Heart left ventricle (tissue), 16 donors: ENCODE measurements at places on chromosomes 7 and 10. TPM values are rescaled to one million over a fixed set of nuclear protein-coding genes. Genes with fewer than 3 reads are reported as not detected.

- DNase-seq = no peak
- no peaks in the 10 kb centered on the region for H3K4me1 ChIP-seq
- H3K4me3 ChIP-seq = no peak overlapping the region
Observed at GRCh38 chr7:121475806-121476205, 79.7 kb upstream of the FAM3C start.

GRCh38 chr7:21912305-21912704 lies 33.4 kb downstream of the CDCA7L start:
- H3K4me1 ChIP-seq = peaks cover 58% of the 10 kb centered on the region
- H3K27me3 ChIP-seq = no peaks in the 10 kb centered on the region
- peak overlapping the region; percentile 33 for H3K27ac ChIP-seq

DNA sequence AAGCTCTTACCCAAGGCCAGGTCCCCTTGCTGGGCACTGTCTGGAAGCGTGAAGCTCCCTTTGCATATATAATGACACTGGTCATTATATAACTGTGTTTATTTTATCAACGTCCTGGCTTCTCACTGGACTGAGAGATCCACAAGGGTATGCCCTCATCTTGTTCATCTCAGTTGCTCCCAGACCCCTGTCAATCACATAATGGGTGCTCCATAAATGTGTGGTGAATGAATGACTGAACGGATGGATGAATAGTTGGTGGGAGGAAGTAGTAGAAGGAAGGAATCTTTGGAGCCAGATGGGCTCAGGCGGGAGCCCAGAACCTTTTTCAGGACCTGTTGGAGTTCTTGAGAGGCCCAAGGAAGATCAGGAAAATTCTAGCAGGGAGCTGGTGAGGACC lies 7.7 kb upstream of the SFRP5 start:
- H3K36me3 ChIP-seq = no peaks in the 10 kb centered on the region
- H3K27me3 ChIP-seq = no peaks in the 10 kb centered on the region
- DNase-seq = no peak
- H3K4me1 ChIP-seq = peaks cover 16% of the 10 kb centered on the region
- no peak overlapping the region for H3K27ac ChIP-seq

The HOXA6 gene
- not detected for total RNA-seq

The MMD2 gene
- not detected for total RNA-seq

DNA sequence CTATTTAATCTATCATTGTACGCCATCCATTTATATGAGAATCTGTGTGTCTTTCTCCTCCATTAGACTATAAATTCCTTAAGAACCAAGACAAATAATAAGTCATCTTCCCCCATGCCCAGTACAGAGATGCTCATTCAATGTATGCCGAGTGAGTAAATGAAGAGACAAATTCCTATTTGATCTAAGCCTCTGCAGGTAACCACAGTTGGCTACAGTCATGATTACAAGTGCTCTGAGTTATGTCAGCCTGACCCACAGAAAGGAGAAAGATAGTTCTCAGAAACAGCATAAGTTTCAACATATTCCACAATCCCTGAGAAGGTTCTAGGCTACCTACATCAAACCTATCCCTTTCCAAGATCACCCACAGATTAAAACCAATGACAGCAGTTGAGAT lies 46.1 kb downstream of the MPP7 start:
- no peak for DNase-seq
- H3K36me3 ChIP-seq = no peaks in the 10 kb centered on the region
- H3K4me1 ChIP-seq = peaks cover 4% of the 10 kb centered on the region
- H3K27ac ChIP-seq = no peak overlapping the region

The BMPR1A gene
- 26.7 TPM for total RNA-seq

GRCh38 chr10:91540733-91541132 lies 92.1 kb downstream of the PPP1R3C start:
- no peak overlapping the region for H3K4me3 ChIP-seq
- H3K27me3 ChIP-seq = no peaks in the 10 kb centered on the region
- H3K4me1 ChIP-seq = peaks cover 20% of the 10 kb centered on the region
- no peak overlapping the region for H3K27ac ChIP-seq
- no peaks in the 10 kb centered on the region for H3K36me3 ChIP-seq
- DNase-seq = no peak

The FAM185A gene
- total RNA-seq = 8.6 TPM

DNA sequence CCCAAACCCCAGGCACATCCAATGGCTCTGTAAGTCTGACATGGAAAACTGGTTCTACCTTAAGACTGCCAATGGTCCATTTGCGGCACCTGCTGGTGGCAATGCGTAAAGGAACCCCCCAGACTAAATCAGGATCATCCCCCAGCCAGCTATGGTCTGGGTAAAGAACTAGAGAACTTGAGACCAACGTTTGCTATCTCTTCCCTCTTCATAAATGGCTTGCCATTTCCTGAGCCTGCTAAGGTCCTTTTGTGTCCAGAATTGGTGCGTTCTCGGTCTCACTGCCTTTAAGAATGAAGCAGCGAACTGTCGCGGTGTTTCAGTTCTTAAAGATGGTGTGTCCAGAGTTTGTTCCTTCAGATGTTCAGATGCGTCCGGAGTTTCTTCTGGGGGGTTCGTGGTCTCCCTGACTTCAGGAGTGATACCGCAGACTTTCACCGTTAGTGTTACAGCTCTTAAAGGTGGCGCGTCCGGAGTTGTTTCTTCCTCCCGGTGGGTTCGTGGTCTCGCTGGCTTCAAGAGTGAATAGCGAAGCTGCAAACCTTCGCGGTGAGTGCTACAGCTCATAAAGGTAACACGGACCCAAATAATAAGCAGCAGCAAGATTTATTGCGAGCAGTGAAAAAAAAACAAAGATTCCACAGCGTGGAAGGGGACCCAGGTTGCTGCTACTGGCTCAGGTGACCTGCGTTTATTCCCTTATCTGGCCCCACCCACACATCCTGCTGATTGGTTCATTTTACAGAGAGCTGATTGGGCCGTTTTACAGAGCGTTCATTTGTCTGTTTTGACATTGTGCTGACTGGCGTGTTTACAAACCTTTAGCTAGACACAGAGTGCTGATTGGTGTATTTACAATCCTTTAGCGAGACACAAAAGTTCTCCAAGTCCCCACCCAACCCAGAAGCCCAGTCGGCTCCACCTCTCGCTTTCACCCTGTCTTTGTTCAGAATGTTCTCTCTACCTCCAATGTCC lies 95.4 kb downstream of the ELMO1 start:
- peak; percentile 21 for DNase-seq
- no peak overlapping the region for H3K4me3 ChIP-seq
- no peaks in the 10 kb centered on the region for H3K27me3 ChIP-seq

The NPSR1 gene
- not detected for total RNA-seq

The TMEM184A gene
- 0.50 TPM for total RNA-seq

The IDE gene
- 24.6 TPM for total RNA-seq

The TFAM gene
- total RNA-seq = 21.2 TPM

The ANKRD2 gene
- total RNA-seq = 134 TPM

DNA sequence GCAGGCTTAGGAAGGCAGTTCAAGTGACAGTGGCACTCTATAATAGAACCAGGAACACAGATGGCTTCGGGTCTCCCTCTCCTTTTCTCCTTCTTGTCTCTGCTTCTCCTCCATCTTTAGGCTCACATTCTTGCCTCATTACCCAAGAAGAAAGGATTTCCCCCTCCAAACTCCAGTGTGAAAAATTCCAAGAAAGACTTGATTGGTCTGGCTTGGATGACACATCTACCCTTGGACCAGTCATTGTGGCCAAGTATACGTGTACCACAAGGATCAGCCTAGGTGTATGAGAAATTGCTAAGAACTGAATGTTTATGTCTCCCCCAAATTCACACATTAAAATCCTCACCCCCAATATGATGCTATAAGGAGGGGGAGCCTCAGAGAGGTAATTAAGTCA lies 53.9 kb downstream of the PRTFDC1 start:
- no peak overlapping the region for H3K4me3 ChIP-seq
- H3K27ac ChIP-seq = no peak overlapping the region
- DNase-seq = no peak
- H3K4me1 ChIP-seq = peaks cover 23% of the 10 kb centered on the region
- H3K27me3 ChIP-seq = no peaks in the 10 kb centered on the region
- H3K36me3 ChIP-seq = no peaks in the 10 kb centered on the region

DNA sequence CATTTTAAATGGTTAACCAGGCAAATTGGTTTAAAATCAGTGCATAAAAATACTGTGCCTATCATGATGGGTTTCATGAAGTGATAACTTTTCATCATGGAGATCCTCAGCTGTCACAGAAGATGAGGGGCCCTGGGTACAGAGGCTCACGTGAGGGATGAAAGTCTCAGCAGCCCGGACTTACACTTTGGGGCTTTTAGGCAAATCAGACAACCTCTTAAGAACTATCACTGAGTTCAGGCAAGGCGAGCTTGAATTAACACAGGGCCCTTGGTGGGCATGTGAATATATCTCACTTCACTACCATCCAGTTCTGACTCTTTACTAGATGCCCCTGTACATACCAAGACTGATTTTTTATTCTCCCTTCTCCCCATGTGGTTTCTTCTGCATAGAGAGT lies 19.6 kb downstream of the IKZF1 start:
- H3K4me1 ChIP-seq = no peaks in the 10 kb centered on the region
- DNase-seq = no peak
- no peak overlapping the region for H3K4me3 ChIP-seq
- no peaks in the 10 kb centered on the region for H3K36me3 ChIP-seq

The PNPLA8 gene
- 37.0 TPM for total RNA-seq

The FANK1 gene
- total RNA-seq = 0.33 TPM

DNA sequence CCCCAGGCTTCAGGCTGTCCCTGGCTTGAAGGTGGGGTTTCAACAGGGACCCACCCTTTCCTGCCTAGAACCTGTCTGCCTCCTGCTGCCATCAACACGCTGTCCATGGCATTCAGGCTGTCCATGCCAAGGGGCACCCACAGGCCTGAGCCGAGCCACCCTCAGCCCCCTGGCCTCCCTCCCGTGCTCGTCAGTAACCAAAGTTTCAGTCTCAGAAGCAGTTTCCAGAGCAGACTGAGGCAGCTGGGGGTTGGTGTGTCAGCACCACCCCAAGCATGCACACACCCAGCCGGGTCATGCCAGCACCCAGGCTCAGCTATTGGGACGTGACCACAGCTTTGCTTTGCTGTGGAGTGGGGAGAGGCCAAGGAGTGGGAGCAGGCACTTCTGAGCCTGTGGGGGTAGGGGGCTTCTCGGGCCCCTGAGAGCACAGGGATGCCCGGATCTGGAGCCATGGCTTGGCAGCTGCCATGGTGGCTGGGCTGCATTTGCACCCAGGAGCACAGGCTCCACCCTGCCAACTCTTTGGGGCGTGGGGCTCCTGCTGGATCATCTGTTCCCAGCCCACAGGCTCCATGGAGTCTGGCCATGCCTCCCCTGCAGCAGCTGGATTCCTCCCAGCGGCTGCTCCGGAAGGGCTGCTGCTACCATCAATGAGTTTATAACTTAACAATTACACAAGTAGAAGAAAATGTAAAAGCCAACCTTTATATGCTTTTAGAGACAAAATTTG lies 314.5 kb upstream of the SEMA3C start:
- H3K36me3 ChIP-seq = no peaks in the 10 kb centered on the region
- DNase-seq = peak; percentile 28
- no peak overlapping the region for H3K27ac ChIP-seq
- H3K4me1 ChIP-seq = no peaks in the 10 kb centered on the region
- H3K4me3 ChIP-seq = no peak overlapping the region

The CACNB2 gene
- 28.2 TPM for total RNA-seq

DNA sequence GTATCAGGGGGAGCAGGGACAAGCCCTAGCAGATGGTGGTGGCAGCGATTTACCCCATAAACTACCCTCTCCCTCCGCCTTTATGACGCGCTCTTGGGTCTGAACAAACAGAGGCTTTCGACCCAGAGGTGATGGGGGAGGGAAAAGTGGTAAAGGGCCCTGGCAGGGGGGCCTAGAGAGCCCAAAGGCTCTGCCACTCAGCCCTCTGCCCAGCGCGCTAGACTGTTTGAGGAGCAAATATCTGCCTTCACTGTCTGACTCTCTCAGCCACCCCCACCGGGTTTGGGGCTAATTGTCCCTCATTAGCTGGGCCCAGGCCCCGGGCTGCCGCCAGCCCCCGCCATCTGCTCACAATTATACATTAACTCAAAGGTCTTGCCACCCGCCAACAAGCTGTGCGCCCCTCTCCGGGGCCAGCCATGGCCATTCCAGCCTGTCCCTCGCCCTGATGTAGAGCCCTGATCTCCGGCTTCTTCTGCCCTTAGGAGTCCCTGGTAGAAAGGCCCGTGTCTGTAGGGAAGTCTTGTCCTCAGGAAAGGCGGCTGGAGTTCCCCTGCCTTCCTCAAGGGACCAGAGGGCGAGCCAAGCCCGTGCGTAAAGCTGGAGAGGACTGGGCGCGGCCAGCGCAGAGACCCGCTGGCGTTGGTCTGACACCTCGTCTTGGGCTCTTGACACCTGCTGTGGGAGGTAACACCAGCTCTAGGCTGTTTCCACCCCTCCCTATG lies 1.9 kb upstream of the PAX4 start:
- DNase-seq = no peak
- H3K27me3 ChIP-seq = peaks cover 52% of the 10 kb centered on the region
- no peaks in the 10 kb centered on the region for H3K36me3 ChIP-seq
- no peak overlapping the region for H3K27ac ChIP-seq
- no peaks in the 10 kb centered on the region for H3K4me1 ChIP-seq
- H3K4me3 ChIP-seq = no peak overlapping the region

- H3K36me3 ChIP-seq = no peaks in the 10 kb centered on the region
- no peaks in the 10 kb centered on the region for H3K4me1 ChIP-seq
- no peak overlapping the region for H3K27ac ChIP-seq
- peaks cover 45% of the 10 kb centered on the region for H3K27me3 ChIP-seq
- DNase-seq = no peak
- no peak overlapping the region for H3K4me3 ChIP-seq
Observed at GRCh38 chr10:101075775-101076174, 14.0 kb downstream of the KAZALD1 start.

The GJD4 gene
- not detected for total RNA-seq

GRCh38 chr10:9209105-9209798 lies 1154.8 kb downstream of the GATA3 start:
- H3K4me1 ChIP-seq = no peaks in the 10 kb centered on the region
- no peak overlapping the region for H3K27ac ChIP-seq
- H3K4me3 ChIP-seq = no peak overlapping the region
- peak; percentile 35 for DNase-seq
- H3K27me3 ChIP-seq = peaks cover 5% of the 10 kb centered on the region

DNA sequence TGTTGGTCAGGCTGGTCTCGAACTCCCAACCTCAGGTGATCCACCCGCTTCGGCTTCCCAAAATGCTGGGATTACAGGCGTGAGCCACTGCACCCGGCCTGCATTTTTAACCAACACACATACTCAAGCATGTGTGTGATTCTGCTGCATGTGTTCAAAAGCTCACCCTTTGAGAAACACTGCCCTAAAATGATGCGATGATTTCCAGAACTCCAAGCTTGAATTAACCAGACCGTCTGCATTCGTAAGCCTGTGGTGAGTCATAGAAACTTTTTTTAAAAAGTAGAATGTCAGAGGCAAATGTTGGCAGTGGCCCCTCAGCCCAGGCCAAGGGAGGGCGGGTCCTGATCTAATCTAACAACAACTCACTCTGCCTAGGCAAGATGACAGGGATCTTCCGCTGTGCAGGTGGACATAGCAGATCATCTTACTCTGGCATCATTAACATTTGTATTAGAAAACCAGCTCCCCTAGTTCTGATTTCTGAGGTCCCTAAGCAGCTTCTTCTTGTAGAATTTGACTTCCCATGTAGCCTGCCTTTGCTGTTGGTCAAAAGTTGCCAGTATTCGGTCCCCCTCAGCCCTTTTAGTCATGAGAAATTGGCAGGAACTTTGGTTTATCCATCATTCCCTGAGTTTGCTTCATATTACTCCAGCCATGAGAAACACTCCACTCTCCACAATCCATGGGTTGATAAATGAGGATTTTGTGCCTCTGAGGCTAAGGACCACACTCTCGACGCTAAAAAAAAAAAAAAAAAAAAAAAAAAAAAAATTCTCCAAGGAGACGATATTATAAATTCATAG lies 190.4 kb downstream of the SKIDA1 start:
- peak overlapping the region; percentile 41 for H3K27ac ChIP-seq
- no peaks in the 10 kb centered on the region for H3K27me3 ChIP-seq
- DNase-seq = peak; percentile 74
- no peaks in the 10 kb centered on the region for H3K36me3 ChIP-seq
- no peak overlapping the region for H3K4me3 ChIP-seq
- peaks cover 14% of the 10 kb centered on the region for H3K4me1 ChIP-seq
